Stimulated activated CD4-positive, alpha-beta T cell treated with anti-CD3 and anti-CD28 coated beads, Interleukin-2, amount 100 ng/mL, for 48 hours (primary cell): ENCODE measurements at places on chromosomes 11 and 22.

- no peak for DNase-seq
Measured at GRCh38 chr22:38034278-38034882, 22.8 kb upstream of the PICK1 start.

GRCh38 chr11:101729406-101730078, 145.7 kb upstream of the TRPC6 start:
- DNase-seq: no peak

- no peak for DNase-seq
Measured at GRCh38 chr11:8586184-8586583, 7.8 kb downstream of the STK33 start.

- no peak for DNase-seq
Measured at GRCh38 chr22:27796829-27797519, 4.6 kb downstream of the MN1 start.

DNA sequence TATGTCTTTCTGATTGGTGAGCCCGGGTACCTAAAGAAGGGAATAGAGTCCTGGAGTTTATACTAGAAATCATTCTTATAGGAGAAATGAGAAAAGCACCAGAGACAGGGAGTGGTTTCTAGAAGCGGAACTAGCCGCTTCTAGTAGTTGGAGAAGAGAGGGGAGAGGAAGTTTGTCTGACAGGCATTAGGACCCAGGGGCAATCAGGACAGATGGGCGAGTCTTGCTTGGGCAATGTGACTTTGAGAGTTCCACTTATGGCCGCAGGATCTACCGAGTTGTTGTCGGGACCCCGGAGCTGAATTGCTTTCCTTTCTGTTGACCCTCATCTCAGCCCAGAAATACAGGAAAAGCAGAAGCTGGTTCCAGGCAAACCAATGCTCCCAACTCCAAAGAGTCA, 596.8 kb upstream of the CNTN5 start:
- no peak for DNase-seq

DNA sequence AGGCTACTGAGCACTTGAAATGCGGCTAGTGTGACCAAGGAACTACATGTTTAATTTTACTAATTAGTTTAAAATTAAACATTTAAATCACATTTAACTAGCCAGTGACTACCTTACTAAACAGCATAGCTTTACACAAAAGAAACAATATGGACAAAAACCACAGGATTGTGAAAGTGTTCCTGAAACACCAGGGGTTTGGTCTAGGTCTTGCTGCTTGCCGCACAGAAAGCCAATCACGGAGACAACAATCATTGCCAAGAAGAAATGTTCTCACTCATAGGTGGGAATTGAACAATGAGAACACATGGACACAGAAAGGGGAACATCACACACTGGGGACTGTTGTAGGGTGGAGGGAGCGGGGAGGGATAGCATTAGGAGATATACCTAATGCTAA, 309.5 kb downstream of the C11orf87 start:
- DNase-seq: no peak

DNA sequence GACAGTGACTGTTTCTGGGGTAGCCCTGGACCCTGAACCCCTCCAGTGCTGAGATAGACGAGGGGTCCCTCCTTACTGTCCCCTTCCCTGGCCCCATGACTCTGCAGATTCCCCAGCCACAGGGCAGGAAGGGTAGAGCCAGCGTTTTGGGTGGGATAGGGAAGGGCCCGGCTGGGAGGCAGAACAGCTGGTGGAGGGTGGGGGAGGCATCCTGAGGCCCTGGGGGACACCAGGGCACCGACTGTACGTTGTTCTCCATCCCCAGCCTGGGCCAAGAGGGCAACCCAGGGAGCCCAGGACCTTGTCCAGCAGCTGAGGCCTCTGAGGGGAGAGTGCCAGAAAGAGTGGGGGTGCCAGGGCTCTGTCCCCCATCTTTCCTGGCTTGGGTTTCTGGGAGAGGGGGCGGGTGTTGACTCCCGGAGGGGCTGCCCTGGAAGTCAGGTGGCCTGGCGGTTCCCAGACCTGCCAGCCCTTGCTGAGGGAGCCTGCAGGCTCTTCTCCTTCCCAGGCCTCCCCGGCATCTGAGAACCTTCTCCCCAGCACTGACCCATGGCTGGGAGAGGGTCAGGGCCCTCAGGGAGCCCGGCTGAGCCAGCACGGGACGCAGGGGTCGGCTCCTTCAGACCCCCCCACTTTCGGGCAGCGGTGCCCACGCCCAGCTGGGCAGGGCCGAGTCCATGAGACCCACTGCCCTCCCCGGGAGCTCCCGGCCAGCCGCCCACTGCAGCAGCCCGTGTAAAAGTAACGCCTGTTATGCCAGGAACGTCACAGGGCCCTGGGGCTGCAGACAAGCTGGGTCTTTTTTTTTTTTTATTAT, 30.3 kb downstream of the IGF2 start:
- no peak for DNase-seq

DNA sequence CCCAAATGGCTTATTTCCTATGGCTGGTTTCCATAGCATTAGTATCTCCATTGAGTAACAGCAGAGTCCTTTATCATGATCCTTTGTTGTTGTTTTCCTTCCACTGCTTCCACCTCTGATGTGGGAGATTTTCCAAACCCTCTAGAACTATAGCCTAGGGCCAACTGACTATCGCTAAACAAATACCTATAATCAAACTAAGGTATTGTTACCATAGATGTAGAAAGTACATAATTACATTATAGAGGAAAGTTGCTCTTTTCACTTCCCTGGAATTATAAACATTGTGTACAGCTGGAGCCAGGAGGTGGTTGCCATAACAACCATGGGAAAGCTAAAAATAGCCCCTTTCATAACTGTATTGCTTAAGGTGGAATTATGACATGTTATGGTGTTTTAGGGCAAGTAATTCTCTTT, 47.0 kb upstream of the ALKBH3 start:
- DNase-seq: no peak

DNA sequence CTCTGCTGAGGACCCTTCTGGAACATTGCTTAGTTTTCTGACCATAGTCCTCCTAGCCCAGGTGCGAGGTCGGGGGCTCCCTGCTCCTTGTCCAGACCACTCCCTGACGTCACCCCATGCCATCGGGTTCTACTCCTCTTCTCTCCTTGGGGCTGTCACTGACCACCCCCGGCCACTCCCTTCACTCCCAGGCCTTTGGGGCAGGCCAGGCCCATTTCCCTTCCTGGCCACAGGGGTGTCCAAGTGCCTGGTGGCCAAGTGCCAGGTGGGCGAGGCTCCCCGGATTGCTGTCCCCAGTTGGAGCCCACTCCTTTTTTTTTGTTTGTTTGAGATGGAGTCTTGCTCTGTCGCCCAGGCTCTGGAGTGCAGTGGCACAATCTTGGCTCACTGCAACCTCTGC, 19.5 kb downstream of the MRGPRD start:
- DNase-seq: no peak

- no peak for DNase-seq
Measured at GRCh38 chr22:33923033-33923432, 2.8 kb upstream of the LARGE1 start.

DNA sequence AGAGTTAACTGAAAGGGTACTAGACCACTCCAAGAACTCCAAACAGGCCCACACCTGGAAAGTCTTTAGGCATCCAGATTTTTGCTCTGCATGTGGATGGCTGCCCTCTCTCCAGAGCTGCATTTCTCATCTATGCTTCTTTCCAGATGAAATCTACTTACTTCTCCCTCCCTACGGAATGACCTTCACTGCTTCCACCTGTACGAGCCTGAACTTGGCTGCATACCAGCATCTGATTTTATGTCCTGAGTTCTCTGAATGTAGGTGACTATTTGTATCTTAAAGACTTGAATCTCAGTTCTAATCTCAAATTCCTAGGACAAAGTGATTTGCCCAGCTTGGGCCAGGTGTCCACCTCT, 13.3 kb downstream of the CELF1 start:
- no peak for DNase-seq

- DNase-seq: no peak
Measured at GRCh38 chr11:114172055-114172861, 112.7 kb downstream of the ZBTB16 start.

DNA sequence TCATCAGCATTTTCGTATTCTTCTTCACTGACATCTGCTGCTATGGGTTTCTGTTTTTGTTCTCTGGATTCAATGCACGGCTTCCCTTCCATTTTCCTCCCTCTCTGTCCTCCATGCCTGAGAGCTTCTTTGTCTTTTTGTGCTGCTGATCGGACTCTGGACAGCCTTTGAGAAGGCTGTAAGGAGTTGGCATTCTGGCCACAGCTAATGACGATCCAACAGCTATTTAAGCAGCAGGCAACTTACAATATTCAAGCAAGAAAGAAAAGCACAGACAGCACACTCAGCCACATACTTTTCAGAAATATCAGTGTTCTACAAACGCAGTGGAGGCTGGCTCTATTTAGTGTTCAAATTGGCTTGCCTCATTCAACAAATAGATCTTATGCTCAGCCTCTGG, 60.9 kb upstream of the ZC3H12C start:
- DNase-seq: no peak

DNA sequence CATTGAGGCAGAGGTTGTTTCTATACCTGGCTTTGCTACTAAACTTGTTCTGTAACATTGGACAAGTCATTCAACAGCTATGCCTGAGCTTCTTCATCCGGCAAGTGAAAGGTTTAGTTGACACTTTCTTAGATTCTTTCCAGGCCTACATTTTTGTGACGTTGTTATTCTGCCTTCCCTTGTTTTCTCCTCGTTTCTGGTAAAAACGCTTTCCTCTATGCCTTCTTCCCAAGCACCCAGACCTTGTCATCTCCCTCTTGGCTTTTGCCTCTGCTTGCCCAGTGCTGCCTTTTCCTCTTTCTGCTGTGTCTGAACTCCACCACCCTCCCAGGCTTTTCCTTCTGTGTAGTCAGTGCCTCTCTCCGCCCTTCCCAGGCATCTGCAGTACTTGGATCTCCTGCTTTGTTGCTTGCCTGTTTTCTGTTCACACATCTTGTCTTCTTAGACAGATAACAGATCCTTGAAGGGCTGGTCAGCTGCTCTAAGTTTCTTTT, 1.4 kb upstream of the AMOTL1 start:
- no peak for DNase-seq

DNA sequence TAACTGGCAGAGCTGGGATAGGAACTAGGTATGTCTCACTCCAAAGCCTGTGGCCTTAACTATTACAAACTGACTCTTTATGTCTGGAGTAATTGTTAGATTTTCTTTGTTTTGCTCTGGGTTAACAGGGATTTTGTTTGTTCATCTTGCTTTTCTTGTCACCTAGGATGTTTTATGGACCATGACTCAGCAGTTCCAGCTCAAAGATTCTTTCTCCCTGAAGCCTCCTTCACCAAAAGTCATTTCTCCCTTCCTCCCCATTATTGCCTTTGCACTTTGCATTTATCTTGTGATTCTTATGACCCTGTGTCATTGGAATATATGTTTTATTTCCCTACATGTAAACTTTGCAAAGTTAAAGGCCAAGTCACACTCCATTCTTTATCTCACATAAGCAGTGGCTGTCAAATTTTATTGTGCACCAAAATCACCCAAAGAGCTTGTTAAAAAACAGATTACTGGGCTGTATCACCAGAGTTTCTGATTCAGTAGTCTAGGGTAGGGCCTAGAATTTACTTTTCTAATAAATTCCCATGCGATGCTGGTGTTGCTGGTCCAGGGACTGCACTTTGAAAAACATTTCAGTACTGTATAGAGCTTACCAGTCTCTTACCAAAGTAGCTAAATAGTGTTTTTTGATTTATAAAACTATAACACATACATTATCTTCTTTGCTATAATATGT, 327.7 kb downstream of the DLG2 start:
- no peak for DNase-seq
